T-cell (primary cell): ENCODE measurements at places on chromosomes 2 and 18.

DNA sequence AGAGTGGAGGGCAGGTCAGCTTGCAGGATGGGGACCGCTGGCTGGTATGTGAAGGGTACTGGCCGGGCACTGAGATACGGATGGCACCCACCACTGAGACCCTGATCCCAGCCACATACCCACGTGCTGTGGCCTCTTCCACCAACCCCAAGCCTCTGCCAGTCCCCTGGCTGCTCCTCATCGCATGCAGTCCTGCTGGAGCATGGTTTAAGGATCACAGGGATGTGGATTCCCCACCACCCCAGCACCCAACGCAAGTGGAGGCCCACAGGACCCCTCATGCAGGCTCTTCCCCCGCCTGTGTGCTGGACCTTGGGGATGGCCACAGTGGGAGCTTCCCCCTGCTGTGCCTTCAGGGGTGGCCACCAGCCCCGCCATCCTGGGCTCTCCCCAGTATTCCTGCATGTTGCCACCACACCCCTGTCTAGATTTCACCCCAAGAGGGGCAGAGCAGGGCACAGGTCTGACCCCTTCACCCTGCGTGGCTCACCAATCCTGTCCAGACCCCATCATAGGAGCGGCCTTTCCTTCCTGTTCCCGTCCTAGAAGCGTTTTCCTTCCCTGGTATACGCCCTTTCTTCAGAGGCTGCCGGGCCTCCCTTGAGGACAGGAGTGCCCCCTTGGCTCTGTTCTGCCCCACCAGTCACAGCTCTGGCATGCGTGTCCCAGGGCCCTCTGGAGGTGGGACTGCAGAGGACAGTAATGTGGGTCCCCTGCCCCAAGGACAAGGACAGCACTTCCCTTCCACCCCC, 18.3 kb downstream of the MLPH start:
- no peak for DNase-seq

- DNase-seq = no peak
Measured at GRCh38 chr2:238235331-238235732, 4.5 kb downstream of the HES6 start.

GRCh38 chr2:85468704-85469349, 50.3 kb downstream of the SH2D6 start:
- no peak for DNase-seq

GRCh38 chr18:57210716-57211411, 64.0 kb downstream of the BOD1L2 start:
- no peak for DNase-seq

- DNase-seq = no peak
Measured at GRCh38 chr2:85717308-85718008, 23.3 kb downstream of the GNLY start.

DNA sequence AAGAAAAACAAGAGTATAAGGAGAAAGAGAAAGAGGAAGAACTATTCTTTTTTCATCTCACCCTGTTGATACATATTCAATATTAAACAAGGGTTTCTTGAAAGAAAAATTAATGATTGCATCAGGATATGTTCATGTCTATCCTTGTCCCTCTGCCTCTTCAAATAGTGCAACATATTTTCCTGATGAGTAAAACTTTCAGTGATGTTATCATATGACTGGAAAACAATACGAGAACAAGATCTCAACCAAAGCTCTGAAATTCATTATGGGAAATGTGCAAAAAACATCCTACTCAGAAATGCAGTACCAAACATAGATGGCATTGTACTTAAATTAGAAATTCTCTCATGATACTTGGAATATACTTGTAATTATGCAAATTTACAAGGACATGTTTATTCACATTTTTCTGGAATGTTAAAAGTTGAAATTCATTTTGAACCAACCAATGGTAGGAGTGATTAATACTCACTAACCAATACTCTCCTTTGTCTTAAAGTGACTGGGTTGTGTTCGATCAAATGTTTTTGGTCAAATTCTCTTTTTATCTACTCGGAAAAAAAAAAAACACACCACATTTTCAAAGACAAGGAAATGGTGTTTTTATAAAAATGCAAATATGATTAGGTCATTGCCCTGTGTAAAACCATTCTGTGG, 148.9 kb upstream of the GULP1 start:
- no peak for DNase-seq

DNA sequence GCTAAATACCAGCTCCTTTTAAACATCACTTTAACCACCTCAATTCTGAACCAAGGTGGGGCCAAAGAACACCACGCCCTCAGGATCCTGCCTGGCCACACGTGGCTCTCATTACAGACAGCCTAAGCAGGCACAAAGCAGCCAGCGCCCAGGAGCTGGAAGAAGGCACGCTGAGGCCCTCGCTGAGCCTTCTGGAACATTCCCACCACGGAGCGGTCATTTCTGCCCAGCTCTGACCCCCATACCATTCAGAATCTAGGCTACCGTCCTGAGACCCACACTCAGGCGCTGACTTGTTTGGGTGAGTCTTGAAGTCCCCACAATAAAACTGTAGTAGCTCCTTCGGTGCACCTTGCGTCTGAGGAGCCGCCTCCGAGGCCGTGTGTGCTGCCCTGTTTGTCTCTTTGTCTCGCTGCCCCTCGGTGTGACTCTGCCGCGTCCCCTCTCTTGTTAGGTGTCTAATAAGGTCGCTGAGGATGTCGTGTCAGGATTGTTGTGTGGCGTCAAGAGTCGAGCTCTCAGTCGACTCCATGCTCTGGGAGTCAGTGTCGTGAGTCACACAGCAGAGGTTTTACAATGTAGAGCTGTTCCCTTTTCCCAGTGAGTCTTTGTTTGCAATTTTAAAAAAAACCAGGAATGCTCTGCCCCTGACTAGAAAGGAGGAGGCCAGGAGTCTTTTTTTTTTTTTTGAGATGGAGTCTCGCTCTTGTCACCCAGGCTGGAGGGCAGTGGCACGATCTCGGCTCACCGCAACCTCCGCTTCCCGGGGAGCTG, 242.4 kb downstream of the KLHL29 start:
- no peak for DNase-seq

DNA sequence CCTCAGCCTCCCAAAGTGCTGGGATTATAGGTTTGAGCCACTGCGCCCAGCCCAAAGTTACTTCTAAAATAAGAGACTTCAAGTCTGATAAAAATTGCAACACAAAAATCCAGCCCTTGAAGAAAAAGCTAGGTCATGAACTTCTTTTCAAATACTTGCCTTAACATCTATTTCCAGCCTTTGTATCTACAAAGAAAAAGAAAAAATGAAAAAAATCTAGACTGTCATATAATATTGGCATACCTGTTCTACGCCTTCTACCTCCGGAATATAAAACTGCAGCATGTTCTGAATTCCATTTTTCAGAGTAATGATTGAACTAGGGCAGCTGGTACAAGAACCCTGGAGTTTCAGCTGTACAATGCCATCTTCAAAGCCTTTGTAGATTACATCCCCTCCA, 13.1 kb upstream of the GFPT1 start:
- DNase-seq = no peak

- no peak for DNase-seq
Measured at GRCh38 chr2:4515871-4516761, 812.7 kb downstream of the DCDC2C start.

DNA sequence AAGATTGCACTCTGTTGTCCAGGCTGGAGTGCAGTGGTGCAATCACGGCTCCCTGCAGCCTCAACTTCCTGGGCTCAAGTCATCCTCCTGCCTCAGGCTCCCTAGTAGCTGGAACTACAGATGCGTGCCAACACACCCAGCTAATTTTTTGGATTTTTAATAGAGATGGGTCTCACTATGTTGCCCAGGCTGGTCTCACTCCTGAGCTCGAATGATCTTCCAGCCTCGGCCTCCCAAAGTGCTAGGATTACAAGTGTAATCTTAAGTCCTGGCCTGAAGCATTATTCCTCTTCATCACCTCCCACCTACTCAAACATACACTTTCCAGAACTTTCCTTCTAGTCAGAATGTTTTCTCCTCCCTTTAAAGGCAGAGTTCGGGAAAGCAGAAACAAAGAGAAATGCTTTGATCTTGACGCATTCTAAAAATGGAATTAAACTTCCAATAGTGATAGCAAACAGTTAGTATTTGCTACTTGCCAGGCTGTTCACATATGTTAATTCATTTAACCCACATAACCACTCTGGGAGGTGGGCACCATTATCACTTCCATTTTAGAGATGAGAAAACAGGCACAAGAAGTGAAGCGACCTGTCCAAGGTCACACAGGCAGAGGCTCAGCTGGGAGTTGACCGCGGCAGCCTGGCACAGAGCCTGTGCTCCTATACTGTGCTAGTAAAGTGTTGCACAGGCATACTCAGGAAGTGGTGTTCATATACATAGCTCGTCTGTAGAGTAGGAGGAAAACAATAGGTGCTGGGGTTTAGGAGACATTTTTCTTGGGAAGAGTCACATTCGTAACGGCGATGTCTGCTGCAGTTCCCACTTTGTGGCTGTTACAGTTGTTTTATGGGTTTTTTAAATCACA, 24.6 kb downstream of the TEX44 start:
- DNase-seq = no peak

- DNase-seq = peak; percentile 7
Measured at GRCh38 chr2:113679457-113679856, 52.4 kb downstream of the RABL2A start.

GRCh38 chr18:42604820-42605219, 510.7 kb downstream of the RIT2 start:
- no peak for DNase-seq

- DNase-seq = no peak
Measured at GRCh38 chr2:67374949-67375348, 22.2 kb upstream of the ETAA1 start.

GRCh38 chr2:62382757-62383156, 123.2 kb downstream of the TMEM17 start:
- no peak for DNase-seq

DNA sequence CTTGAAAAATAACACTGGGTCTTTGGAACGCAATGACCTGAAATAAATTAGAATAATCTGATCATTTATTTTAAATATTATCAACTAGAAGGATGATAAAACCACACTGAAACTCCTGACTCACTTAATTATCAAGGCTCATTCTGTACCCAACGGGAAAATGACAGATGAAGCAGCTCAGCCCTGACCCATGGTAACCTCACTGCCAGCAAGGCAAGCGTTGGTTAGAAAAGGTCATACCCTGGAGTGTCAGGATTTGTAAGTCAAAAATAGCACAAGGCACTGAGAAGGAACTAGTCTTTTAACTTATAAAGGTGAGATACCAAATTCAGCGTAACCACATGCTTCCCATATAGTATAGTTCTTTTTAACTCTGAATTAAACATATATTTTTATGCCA, 277.5 kb downstream of the ETAA1 start:
- DNase-seq = no peak

- DNase-seq = no peak
Measured at GRCh38 chr2:99171377-99172140, 9.3 kb downstream of the MITD1 start.

DNA sequence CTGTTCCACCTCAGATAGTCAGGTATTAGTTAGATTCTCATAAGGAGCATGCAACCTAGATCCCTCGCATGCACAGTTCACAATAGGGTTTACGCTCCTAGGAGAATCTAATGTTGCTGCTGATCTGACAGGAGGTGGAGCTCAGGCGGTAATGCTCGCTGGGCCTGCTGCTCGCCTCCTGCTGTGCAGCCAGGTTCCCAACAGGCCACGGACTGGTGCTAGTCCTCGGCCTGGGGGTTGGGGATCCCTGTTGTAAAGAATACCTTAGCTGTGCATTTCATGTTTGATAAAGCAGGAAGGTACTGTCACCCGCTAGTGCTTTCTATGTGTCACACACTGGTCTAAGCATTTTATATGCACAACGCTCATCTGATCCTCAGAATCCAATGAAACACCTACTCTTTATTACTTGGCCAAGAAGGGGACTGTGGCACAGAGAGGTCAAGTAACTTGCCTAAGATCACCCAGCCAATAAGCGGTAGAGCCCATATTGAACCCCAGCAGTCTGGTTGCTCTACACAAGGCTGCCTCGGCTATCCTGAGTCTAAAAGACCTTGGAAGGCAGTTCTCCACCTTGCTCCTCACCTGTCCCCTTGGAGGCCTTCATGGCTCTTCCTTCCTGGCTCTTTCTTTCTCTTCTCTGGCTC, 35.8 kb downstream of the SLC4A3 start:
- DNase-seq = no peak

GRCh38 chr2:118089139-118089800, 999 bp downstream of the INSIG2 start:
- DNase-seq = no peak

DNA sequence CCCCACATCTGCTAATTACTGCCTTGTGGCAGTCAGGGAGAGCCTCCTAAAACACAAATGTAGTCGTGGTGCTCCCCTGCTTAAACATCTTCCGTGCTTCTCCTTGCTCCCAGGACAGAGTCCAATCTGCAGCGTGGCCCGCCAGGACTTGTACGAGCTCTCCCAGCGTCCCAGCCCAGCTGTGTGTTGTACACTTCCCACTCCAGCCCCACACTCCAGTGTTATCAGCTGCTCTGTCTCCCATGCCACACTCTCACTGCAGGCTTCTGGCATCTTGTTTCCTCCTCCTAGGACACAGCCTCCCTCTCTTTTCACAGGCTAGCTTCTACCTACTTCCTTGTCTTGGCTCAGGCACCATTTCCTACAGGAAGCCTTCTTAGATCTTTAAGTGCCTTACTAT, 199.4 kb downstream of the ALPK2 start:
- DNase-seq = no peak

GRCh38 chr2:203689426-203690116, 16.9 kb upstream of the CD28 start:
- no peak for DNase-seq

DNA sequence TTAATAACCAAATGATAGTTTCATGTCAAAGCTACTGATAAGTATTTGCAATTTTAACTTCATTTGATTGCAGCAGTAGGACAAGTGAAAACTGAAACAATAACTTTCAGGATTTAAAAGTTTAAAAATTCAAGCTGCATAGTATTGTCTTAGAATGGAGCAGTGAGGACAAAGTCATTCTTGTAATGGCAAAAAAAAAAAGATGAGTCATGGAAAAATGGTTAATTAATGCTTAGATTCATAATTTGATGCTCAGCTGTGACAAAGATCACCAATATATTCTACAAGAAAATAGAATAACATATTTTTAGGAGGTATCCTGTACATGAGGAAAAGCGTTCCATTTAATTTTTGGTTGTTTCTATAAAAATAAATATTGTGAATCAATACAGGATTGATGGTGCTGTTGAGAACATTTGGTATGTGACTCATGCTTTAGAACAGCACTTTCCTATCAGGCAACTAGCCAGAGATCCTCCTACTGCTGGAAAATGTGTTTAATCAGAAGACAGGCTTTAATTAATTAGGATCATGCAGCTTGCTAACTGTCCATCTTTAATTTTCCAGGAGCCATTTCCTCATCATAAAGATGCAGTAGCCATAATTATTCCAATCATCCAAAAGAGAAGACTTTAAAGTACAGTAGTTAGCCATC, 239.0 kb upstream of the MMADHC start:
- DNase-seq = no peak

GRCh38 chr2:152466980-152467676, 132.2 kb downstream of the FMNL2 start:
- no peak for DNase-seq
